ENCODE measurements at places on chromosomes 6 and 20.

GRCh38 chr6:53203483-53203882 is 54.8 kb upstream of the GCM1 start:
- DNase-seq, result no peak

- no peak for DNase-seq
Observed at GRCh38 chr6:166989427-166990032, 9.7 kb upstream of the CEP43 start.

GRCh38 chr20:46132705-46133120 is 14.6 kb downstream of the CD40 start:
- no peak for DNase-seq

DNA sequence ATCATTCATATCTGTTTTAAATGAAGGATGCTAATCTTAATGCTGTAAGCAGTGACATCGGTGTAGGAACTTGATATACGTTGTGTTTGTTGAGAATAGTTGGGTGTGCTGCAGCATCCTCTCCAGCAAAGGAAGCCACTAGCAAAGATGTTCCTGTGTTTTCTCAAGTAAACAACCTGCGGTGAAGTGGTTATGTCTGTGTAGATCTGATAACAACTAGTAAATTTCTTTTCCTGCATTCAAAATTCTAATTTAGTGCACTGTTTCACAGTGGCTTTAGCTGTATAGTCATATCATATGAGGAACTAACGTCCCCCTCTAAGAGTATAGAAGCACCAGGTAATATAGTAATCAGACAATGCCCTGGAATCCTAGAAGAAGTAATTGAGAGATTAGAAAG is 38.7 kb downstream of the NCOA7 start:
- DNase-seq, result no peak

DNA sequence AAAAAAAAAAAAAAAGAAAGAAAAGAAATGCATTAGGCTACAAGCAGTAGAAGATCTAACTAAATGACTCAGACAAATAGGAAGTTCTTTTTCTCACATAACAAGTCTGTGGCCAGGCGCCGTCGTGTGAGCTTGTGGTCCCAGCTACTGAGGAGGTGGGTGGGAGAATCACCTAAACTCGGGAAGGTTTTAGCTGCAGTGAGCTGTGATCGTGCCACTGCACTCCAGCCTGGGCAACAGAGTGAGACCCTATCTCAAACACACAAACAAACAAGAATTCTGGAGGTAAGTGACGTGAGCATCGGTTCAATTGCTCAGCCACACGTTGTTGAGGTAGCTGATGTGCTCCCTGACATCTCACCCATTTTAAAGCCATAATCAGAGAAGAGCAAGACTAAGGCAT is 37.9 kb upstream of the SLC23A2 start:
- DNase-seq, result no peak

- peak; percentile 78 for DNase-seq
Observed at GRCh38 chr6:85660181-85660611, 17.5 kb upstream of the SYNCRIP start.

- no peak for DNase-seq
Observed at GRCh38 chr20:46018611-46019010, 9.9 kb downstream of the MMP9 start.

GRCh38 chr6:11604215-11604614 is 66.7 kb downstream of the TMEM170B start:
- no peak for DNase-seq

- no peak for DNase-seq
Observed at GRCh38 chr6:13472099-13472498, 15.3 kb downstream of the GFOD1 start.

DNA sequence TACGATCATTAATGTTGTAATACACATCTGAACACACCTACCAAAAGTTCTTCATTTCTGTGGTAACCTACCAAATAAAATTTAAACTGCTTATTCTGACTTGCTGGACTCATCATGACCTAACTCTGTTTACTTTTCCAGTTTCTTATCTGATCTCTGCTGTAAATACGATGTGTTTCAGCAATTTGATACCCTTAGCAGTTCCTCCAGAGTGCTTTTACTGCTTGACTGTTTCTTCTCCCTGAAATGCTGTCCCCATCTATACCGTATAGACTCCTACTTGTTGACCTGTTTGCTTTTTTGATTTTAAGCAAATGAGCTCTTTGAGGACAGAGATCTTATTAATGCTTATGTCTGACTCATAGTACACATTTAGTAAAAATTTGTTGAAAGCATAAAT is 119.5 kb downstream of the SCAF8 start:
- DNase-seq, result peak; percentile 16

DNA sequence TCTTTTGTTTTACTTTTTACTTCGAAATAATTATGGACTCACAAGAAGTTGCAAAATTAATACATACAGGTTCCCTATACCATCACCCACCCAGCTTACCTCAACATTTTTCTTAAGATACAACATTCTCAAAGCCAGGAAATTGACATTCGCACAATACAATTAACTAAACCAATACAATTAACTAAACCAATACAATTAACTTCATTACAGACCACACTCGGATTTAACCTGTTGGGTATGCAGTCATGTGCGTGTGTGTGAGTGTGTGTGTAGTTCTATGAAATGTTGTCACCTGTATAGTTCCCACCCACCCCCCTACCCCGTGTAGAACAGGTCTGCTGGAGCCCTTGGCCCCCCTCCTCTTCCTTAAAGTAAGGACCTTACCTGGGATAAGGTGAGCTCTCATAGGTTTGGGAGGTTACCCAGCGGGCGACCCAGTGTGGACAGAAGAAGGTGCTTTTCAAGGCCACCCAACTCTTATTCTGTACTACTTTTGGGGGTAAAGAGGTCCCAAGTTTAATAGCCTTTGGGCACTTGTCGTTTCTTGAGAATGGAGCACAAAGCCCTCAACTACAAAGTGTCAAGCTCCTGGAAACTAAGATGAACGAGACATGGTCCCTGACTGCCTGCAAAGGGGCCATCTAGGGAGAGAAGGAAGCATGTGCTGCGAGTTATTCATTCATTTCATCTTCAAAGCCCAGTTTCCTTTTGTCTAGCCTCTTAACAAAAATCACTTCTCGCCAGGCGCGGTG is 544 bp upstream of the STK38 start:
- DNase-seq, result no peak

DNA sequence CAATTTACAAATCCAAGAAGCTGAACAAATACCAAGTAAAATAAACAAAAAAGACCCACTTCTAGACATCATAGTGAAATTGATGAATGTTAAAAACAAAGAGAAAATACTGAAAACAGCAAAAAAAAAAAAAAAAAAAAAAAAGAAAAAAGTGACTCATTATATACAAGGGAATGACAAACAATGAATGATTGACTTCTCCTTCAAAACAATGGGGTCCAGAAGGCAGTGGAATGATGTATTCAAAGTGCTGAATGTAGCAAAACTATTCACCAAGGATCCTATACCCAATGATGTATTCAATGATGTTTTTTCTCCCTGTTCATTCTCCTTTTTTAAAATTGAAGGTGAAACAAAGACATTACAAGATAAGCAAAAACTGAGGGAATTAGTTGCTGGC is 650.0 kb downstream of the UTRN start:
- no peak for DNase-seq

- no peak for DNase-seq
Observed at GRCh38 chr6:28979679-28980078, 25.4 kb downstream of the ZNF311 start.

DNA sequence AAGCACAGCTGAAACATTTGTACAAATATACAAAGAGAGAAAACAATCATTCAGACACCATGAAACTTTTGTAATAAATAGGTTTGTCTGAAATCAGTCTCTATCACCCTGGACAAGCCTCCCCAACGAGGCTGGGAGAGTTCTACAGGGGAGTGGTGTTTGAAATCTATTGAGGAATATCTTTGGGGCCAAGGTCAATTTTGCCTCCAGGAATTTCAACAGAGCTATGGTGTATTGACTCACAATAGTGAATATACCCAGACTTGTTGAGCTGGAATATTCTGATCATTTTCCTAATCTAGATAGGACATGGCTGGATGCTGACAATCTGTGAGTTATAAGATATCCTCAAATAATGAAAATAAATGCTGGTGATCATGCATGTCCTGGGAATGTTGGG is 51.5 kb upstream of the ENPP5 start:
- DNase-seq, result no peak

DNA sequence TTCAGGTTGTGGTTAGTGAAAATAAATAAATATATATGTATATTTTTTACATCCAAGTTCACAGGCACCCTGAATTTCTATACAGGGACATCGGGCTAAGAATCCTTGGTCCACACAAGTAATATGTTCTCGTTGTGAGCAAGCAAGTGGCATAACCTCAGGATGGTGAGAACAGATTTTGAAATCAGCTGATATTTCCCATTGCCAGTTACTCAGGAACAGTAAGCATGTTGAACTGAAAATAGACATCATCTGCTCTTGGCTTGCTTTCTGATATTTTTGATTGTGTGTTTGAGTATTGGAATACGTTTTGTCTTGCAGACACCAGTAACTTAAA is 87.7 kb downstream of the TRMT6 start:
- DNase-seq, result no peak

DNA sequence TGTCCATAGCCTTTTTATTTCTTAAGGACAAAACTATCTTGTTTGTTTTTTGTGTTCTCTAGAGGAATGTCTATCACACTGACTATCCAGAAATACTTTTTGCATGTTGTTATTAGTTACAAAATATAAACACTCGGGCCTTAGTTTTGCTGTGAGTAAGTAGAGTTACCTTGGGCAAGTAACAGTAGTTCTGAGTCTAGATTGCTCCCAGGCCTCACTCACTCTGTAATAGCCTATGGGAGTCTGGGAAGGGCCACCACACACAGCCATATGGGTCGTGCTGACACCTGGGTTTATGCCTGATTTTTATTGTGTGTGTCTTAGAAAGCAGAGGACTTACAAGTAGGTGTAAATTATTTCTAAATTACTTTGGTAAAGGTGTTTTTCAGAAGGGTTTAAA is 185.8 kb downstream of the TMEM242 start:
- no peak for DNase-seq

- DNase-seq, result no peak
Observed at GRCh38 chr6:25483943-25484342, 168.1 kb upstream of the SCGN start.

DNA sequence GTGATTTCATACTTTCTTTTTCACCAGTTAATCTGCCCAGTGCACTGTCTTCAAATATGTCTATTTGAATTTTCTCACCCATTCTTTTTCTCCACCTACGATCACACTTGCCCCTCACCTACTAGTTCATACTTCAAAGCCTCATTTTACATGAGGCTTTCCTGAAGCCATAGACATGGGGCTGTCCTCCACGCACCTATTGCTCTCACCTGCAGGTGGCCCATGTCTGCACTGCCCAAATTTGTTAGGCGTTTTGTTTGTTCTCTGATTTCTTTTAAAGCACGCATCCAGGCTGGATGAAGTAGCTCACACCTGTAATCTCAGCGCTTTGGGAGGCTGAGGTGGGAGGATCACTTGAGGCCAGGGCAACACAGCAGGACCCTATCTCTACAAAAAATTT is 106.8 kb upstream of the RIPOR2 start:
- no peak for DNase-seq

- no peak for DNase-seq
Observed at GRCh38 chr6:7604506-7604905, 14.5 kb downstream of the SNRNP48 start.

DNA sequence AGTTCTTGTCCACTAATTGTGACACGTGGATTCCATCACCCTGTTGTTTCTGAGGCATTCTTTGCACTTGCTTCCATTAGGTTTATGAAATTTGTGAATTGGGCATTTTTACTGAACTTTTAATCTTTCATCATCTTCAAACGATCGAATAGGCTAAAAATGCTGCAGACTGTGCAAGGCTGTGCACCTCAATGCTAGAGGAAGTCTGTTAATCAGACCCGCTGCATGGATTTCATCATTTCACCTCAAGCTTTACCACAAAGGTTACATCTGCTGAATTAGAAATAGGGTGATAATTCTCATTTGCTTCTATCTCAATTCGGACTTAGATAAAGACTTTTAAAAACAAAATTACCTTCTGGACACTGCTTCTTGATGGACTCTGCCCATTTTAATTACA is 27.8 kb upstream of the F13A1 start:
- DNase-seq, result no peak

- DNase-seq, result no peak
Observed at GRCh38 chr6:2950713-2951112, 20.7 kb downstream of the SERPINB6 start.

DNA sequence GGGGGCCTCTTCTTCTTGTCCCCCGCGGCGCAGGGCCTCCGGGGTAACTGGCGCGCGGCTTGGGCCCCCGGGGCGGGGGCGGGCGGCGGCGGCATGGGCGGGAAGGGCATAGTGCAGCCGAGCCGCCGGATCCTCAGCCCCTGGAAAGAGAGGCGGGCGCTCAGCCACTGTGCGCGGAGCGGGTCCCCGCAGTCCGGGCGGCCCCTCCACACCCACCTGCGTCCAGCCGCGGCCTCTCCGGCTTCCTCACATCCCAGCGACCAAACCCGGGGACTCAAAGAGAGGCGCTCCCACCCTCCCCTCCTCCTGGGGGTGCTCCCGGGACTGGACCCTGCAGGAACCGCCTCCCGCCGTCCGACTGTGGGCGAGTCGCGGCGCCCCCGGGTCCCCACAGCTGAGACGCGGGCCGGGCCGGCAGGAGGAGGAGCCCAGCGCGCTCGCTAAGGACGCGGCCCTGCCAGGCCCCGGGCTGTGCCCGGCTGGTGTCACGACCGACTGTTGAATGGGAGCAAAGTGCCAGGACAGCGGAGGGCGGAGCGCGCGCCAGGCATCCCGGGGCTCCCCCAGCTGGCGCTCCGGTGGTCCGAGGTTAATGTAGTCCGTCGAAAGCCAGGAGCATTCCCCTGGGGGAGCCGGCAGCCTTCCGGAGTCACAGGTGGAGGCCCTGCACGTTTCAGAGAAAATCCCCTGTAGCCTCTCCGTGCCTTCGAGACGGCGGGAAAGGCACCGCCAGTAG is at the start of gene PRR18:
Gene PRR18 (minus strand): TSS at position 360 of the 736 bp plus-strand sequence. CDS start 250 bp downstream, at position 110.
- DNase-seq, result no peak

DNA sequence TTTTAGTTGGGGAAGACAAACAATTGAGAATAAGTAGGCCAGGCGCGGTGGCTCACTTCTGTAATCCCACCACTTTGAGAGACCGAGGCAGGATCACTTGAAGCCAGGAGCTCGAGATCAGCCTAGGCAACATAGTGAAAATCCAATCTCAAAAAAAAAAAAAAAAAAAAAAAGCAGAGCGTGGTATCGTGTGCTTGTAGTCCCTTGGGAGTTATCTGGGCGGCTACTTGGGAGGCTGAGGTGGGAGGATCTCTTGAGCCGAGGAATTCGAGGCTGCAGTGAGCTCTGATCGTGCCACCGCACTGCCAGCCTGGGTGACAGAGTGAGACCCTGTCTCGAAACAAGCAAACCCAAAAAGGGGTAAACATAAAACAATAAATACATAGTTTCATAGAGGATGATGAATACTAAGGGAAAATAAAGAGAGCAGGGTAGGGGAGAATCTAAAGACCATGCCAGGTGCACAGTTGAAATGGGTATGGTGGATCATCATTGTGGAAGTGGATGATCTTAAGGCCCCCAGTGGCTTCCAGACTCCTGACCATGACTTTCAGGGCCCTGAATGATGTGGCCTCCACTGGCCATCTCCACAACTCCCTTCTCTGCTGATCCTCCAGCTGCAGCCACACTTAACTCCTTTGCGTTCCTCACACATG is 947 bp downstream of the POFUT1 start:
- DNase-seq, result no peak

GRCh38 chr6:1633366-1634021 is 23.8 kb downstream of the FOXC1 start:
- DNase-seq, result no peak
